ENCODE measurements at places on chromosomes 7 and 10. TPM values are rescaled to one million over a fixed set of nuclear protein-coding genes. Genes with fewer than 3 reads are reported as not detected.

GRCh38 chr7:87347207-87347606 is 1.7 kb downstream of the CROT start:
- no peak for DNase-seq

DNA sequence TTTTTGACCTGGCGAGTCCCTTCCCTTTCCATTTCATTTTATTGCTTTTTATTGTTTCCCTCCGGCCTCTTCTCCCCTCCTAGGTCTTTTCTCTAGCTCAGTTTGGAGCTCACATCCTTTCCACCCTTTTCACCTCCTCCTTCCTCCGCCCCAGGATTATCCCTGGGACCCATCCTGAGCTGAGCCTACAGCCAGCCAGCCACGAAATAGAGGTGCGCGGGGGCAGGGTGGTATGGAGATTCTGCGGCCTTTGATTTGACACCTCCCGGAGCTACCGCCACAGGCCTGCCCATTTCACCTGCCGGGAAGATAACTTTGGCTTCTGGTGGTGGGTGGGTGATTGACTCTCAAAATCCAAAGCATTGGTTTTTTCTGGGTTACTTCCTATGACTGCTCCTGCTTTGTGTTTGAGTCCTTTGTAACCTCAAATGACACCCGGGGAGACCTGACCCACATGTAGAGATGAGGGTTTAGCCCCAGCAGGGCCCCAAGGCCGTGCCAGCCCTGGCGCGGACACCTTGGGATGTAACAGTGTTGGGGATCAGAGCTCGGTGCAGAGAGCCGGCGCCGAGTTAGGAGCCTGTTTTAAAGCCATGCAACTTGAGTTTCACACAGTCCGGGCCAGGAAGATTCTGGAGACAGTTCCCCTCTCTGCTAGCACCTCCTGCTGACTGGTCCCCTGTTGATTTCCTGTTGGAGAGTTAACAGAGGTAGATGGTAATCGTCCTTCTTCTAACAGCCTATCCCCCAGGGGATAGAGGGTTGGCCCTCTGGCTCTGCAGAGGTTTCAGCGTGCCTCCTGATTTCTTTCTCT is 1.5 kb downstream of the DUSP5 start:
- DNase-seq: no peak

- DNase-seq: no peak
Measured at GRCh38 chr10:36188461-36188860, 546.4 kb upstream of the FZD8 start.

- DNase-seq: no peak
Measured at GRCh38 chr10:51857305-51857704, 157.9 kb upstream of the CSTF2T start.

DNA sequence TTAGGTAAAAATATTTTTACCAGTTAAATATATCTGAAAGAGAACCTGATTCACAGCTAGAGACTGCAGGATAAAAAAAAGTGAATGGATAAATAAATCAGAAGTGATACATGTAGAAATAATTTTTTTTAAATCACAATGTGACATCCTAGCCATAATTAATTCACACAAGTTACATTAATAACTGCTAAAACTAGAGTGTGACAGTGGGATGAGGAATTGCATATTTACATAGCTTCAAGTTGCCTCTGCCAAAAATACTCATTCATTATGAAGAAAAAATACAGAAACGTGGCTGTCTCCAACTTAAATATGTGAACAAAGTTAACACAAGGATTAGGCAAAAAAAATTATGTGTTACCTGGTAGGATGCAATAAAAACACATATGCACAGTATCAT is 473.5 kb upstream of the SEMA3A start:
- DNase-seq: no peak

The SUN1 gene
- total RNA-seq: 154 TPM

The PAPOLB gene
- 0.94 TPM for total RNA-seq

- DNase-seq: peak; percentile 18
Measured at GRCh38 chr7:70595755-70596597, 536.0 kb upstream of the GALNT17 start.

DNA sequence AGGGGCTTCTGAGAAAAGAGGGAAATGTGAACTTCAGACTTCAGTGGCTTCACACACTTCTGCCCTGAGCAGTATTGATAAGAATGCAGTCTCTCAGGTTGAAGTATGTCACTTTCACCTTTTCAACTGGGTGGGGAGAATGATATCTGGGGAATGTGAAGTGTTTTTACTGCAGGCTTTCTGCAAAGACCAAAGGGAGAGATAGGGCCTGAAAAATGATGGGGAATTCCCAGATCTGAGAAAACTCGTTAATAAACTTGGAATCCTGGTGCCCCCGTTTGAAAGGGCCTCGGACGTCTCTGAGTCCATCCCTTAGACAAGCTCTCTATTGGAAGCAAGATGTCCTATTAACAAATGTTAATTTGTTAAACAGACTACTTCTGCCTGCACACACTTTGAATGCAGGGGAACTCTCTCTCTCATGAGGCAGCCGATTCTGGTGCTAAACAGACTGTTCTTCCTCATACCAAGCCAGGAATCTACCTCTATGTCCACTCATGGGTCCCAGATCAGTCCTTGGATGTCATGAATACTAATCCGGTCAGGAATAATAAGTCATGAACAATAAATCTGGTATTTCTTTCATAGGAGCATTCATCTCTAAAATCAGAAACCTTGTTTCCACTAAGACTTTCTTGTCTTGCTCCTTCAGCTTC is 193.6 kb downstream of the JCAD start:
- DNase-seq: no peak

The SUFU gene
- total RNA-seq: 3.1 TPM

DNA sequence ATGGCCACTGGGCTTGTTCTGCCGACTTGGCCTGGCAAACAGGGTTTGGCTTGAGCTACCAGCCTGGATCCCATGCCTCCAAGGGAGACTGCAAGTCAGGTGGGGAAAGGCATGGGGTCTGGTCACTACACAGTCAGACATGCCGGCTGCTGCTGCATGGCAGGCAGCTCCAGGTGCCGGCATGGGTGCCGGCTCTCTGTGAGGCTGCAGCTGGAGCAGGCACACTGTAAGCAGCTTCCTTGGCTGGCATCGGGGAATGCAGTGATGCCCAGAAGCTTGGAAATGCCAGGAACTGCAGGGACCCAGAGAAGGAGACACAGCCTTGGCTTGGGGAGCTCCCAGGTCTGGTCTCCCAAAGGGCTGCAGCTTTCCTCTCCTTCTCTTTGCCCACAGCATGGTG is 305.5 kb upstream of the NRG3 start:
- no peak for DNase-seq

Data from occipital lobe (tissue), 3 donors.